HS-5 (cell line): ENCODE measurements at places on chromosomes 7 and 10.

DNA sequence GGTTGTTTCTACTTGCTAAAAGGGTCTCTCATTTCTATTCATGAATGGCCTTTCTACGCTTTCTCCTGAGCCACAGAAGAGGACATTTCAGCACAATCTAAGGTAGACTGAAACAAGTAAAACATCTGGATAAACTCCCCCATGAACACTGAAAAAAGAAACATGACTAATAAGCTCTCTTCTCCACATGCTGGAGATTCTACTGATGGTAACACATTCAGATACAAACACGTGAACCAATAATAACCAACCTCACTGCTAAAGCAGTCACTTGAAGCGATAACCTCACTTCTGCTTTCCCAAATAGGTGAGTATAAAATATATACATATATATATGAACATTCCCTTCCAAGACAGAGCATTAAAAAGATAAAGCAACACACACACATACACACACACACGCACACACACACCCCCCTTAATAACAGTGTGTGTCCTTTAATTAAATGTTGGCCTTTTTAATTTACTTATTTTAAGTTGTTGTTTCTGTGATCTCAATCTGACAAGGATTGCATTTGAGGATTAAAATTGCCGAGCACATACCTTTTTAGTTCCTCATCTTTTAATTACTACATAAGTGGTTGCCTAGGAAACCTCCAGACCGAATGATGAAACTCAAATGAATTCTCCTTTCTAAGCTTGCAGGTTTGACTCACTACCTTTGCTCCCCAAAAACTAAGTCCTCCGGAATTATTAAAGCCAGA is 292.4 kb upstream of the KLF14 start:
- peak; percentile 56 for DNase-seq

DNA sequence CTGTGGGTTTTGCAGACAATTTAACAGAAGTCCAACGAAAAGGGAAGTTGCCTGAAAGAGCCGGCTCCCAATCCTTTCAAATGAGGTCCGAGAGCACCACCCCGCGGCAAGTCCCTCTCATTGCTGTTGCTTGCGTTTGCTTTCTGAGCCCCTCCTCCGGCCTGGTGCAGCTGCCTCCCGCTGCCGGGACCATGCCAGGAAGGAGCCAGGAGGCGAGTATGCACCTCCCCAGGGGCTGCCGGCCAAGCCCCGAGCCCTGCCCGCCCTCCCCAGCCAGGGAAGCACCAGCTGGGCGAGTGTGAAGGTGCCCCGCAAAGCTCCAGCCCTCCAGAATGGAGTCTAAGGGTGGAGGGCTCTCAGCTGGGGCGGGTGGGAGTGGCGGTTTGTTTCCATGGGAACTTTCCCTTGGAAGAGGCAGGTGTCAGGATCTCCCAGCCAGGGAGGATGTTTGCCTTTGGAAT is 25.8 kb upstream of the PPP2R2D start:
- DNase-seq, result no peak

GRCh38 chr10:45433716-45434469 is 59.9 kb downstream of the ALOX5 start:
- DNase-seq, result no peak

- DNase-seq, result no peak
These were observed 649.0 kb upstream of the PCDH15 start for GRCh38 chr10:55449981-55450380.

DNA sequence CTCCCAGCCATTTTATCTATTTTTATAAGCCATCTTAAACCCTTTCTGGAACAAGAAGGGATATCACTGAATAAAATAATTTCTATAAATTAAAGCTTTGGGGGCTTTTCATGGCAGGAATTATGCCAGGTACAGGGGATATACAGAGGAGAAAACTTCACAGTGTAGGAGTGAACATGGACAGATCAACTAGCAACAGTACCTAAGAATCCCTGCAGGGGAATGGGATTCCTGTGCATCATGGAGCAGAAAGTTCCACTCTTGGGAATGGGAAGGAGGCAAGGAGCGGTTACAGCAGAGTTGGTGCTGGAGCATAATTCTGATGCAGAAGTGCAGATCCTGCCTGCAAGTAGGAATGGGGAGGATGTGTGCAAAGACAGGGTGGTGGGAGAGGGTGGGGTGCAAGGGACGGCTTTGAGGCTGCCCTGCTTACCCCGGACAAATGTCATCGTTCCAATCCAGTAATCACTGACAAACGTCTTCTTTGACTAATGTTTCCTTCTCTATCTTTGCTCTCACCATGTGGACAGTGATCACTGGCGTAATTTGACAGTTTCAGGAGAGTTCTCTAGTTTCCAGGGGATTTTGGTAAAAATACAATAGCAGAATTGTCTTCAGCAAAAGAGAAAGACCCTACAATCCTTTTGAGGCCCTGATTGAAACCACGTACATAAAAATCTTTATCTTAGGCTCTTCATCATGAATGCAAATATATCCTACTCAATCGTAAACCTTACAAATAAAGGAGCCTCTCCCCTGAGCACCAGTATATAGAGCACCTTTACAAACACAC is 196.7 kb downstream of the HECW1 start:
- no peak for DNase-seq

DNA sequence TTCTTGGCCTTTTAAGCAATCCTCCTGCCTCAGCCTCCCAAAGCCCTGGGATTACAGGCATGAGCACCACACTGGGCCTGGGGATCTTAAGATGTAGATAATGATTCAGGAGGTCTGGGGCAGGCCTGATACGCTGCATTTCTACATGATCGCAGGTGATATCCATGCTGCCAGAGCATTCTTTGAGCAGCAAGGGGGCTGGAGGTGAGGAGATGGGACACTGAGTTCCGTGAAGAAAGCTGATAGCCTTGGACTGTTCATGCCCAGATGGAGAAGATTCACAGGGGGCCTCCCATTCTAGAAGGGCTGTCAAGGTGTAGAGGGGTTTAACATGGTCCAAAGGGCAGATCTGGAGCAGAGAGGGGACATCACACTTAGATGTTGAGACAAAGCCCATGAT is 480.3 kb downstream of the RPS24 start:
- DNase-seq, result no peak

- DNase-seq, result no peak
These were observed 98.7 kb downstream of the DNAH11 start for GRCh38 chr7:21641546-21641945.

DNA sequence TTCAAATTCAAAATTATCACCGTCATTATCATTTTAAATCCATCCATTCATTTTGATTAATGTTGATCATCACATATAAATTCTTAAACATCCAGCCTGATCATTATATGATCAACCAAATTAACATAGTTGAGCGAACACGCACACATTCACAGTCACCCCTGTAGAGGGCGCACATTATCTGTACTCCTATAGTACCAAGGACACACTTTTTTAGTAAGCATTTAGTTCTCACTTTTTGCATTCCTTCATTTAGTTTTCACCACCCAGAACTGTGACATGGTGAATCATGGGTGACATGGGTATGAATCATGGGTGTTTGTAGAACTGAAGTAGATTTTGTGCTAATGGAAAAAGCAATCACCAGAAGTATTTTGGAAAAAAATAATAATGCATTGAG is 26.0 kb upstream of the ZNF735 start:
- no peak for DNase-seq

DNA sequence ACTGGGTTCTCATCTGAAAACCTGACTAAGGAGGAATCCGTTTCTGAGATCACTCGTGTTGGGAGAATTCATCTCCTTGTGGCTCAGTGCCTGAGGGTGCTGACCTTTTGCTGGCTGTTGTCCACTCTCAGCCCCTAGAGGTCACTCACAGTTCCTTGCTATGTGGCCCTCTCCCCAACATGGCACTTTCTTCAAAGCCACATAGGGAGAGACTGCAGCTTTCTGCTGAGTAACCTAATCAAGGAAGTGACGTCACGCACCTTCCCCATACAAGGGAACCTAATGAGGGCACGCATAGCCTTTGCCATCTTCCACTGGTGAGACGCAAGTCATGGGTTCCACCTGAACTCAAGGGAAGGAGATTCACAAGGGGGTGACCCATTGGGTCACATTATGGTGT is 23.2 kb downstream of the STEAP1B start:
- DNase-seq, result no peak

DNA sequence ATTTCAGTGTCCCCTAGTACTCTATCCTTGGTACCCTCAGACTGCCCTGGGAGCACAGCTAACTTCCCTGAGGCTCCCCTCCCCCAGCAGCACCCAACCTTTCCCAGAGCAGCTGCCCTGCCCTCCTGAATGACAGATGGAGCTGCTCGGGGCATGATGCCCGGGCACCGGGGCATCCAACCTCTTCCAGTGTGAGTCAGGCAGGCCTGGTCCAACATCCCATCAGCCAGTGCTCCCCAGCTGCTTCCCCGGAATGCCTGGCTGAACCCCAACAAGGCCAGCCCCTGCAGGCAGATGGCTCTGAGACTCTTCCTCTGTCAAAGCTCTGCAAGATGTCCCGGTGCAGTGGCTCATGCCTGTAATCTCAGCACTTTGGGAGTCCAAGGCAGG is 11.9 kb upstream of the TSPAN15 start:
- DNase-seq, result no peak

DNA sequence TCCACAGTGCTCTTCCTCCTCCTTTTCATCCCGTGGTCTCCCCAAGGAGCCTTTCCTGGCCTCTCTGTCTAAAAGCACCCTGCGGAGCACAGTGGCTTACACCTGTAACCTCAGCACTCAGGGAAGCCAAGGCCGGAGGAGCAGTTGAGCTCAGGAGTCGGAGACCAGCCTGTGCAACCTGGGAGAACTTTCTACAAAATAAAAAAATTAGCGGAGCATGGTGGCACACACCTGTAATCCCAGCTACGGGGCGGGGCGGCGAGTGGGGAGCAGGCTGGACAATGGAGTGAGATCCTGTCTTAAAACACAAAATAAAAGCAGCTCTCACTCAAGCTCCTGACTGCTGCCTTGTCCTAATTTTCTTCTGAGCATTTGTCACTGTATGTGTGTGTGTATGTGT is 1.4 kb upstream of the COBL start:
- DNase-seq, result no peak

DNA sequence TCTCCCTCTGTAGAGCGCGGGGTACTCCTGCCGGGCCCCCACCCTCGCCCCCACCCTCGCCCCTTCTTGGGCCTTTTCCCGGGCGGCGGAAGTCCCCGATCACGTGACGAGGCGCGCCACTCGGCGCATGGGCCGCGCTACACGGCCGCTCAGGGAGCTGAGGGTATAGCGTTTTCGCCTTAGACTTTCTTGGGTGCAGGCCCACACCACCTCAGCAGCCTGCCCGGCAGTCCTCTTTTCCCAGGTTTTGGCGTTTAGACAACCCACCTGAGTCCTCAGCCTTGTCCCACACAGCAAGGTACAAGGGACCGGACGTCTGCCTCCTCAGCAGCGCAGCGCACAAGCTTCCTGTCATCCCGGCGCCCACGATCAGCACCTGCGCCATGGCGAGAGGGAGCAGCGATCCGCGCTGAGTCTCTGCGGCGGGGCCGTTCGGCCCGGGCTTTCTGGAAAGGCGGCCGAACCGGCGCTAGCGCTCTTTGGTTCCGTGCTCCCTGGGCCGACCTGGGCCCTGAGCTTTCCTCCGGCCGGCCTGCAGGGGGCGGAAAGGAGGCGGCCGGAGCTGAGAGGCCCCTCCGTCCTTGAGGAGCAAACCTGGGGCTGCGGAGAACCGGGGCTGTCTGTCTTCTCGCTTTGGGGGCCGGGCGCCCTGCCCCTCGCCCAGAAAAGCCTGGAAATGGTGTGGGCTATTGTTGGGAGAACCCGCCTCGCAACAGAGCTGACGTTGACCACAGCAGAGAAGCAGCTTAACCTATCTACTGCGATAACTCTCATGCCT is at the start of gene RNLS:
RNLS (minus strand) TSS at position 513 of the 778 bp plus-strand sequence.
- no peak for DNase-seq

DNA sequence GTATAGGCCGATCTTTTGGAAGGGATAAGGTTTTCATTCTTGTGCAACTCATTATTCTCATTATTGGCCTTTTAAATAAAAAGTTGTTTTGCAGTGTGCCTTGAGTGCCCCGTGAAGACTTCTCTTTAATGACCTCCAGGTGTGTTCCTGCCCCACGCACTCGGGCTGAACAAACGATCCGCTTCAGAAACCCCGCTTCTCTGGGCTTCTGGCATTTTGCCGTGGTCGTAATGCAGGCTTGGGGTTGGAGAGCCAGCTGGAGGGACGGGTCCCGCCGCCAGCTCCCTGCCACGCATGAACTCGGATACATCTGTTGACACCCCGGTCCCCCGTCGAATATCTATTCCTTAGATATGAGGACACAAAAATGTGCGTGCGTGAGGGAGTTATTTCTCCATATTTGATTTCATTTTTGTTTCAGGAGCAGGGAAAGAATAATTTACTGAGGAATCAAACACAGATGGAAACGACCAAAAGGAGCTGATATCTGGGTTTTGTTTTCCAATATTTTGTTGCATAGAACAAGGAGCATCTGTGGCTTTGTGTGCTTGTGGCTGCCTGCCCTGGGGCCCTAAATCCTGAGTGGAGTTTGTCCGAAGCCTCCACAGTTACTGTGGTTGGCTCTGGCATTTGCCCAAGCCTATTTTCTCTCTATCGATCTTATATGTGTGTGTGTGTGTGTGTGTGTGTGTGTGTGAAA is 17.0 kb upstream of the TTYH3 start:
- DNase-seq, result no peak

DNA sequence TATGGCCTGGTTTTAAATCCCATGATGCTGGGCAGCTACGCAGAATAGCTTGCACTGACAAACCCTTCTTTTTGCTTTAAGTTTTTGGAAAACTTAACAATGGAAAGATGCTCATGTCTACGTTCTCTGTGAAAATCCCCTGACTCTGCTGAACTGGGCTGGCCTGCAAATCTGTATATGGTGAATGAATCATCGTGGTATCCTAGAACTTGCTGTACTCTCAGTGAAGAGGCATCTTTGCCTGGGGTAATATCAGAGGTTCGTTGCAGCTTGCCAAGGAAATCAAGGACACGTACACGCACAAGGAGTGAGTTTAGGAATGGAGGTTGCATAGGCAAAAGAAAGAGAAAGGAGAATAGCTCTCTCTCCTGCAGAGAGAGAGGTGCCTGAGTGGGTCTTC is 382.0 kb upstream of the ADARB2 start:
- DNase-seq, result no peak

- no peak for DNase-seq
These were observed 48.1 kb upstream of the BMS1 start for GRCh38 chr10:42734536-42734935.

GRCh38 chr7:134419875-134420274 is 39.0 kb downstream of the AKR1B1 start:
- no peak for DNase-seq

DNA sequence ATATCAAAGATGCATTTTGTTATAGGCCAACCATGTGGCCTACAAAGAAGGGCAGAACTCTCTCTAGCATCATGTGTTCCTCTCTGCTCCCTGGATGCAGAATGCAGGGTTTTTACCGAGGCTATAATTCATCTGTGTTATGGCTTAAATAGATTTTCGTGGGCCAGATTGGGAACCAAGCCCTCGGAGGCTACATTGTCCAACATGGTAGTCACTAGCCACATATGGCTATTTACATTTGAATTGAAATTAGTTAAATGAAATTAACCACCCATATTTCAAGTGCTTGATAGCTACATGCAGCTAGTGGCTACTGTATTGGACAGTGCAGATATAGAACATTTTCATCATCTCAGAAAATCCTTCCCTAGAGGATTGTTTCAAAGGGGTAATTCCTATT is 2.8 kb downstream of the PLCE1 start:
- DNase-seq, result no peak

- DNase-seq, result peak; percentile 94
These were observed 6.5 kb downstream of the INHBA start for GRCh38 chr7:41696323-41696916.

- DNase-seq, result no peak
These were observed 2.1 kb downstream of the SP8 start for GRCh38 chr7:20784388-20785156.

GRCh38 chr7:17463511-17464085 is 165.1 kb downstream of the AHR start:
- no peak for DNase-seq
